Small intestine (tissue), 16 donors: ENCODE measurements at places on chromosomes 1 and 21. TPM values are rescaled to one million over a fixed set of nuclear protein-coding genes. Genes with fewer than 3 reads are reported as not detected.

Gene TMCC2
- 0.54 TPM for polyA plus RNA-seq

DNA sequence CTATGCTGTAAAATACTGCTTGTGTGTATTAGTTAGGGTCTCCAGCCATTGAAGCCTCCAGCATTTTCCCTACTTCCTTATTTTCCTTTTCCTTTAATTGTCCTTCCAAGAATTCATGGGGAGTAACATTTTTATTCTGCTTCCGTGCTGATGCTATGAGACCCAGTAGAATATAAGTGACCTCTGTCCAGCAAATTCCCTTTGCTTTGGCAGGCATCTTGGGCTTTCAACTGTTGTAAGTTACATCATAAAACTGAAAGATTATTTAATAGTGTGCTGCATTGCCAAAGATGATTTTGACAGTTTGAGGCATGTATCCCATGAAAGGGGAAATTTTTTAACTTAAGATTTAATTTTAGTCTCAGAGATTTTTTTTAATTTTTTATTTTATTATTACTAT lies 48.1 kb upstream of the B3GALT2 start:
- no peak overlapping the region for H3K27ac ChIP-seq
- no peaks in the 10 kb centered on the region for H3K4me1 ChIP-seq
- peaks cover 15% of the 10 kb centered on the region for H3K36me3 ChIP-seq
- H3K27me3 ChIP-seq = no peaks in the 10 kb centered on the region

DNA sequence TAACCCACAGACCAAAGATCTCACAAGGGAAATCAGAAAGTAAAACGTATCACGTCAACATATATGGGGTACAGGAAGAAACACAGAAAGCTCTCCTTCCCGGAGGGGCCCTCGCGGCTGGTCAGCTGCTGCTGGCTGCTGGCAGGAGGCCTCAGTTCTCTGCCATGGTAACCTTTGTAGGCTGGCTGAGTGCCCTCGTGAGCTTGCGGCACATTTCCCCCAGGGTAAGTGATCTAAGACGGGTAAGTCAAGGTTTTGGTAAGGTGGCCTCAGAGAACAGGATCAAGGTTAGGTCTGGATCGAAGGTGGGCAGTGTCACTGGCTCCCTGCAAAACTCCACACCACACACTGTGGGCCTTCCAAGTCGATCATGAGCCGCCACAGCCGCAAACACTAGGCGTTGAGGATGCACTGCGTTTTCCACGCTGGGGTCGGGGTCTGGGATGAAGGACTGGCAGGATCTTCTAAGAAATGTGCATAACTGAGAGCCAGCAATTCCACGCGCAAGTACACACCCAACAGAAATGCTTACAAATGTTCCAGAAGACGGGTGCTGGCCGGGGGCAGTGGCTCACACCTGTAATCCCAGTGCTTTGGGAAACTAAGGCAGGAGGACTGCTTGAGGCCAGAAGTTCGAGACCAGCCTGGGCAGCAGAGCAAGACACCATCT lies 33.9 kb downstream of the WDR4 start:
- H3K27ac ChIP-seq = no peak overlapping the region
- H3K4me1 ChIP-seq = no peaks in the 10 kb centered on the region
- no peaks in the 10 kb centered on the region for H3K27me3 ChIP-seq
- H3K36me3 ChIP-seq = peaks cover 82% of the 10 kb centered on the region
- no peak for DNase-seq

DNA sequence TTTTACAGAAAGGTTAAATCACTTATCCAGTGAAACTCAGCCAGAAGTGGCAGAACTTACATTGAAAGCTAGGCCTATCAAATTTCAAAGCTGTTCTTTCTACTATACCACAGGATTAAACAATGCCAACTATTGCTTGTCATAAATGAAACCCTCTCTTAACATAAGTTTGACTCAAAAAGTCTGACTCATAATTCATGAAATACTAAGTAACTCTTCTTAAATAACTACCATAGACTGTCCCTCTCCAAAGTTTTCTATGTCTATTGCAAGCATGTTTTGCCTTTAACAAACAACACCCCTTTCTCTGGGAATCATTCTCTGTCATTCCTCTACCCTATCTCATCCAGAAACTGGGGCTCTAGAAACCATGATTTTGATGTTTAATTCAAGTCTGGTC lies 109.5 kb upstream of the UBE2U start:
- no peak overlapping the region for H3K4me3 ChIP-seq
- H3K4me1 ChIP-seq = no peaks in the 10 kb centered on the region
- no peak overlapping the region for H3K27ac ChIP-seq
- H3K36me3 ChIP-seq = no peaks in the 10 kb centered on the region
- DNase-seq = no peak
